ENCODE measurements at places on chromosomes 13 and 19.

GRCh38 chr13:84542348-84542747 is 660.1 kb upstream of the SLITRK1 start:
- DNase-seq: no peak

DNA sequence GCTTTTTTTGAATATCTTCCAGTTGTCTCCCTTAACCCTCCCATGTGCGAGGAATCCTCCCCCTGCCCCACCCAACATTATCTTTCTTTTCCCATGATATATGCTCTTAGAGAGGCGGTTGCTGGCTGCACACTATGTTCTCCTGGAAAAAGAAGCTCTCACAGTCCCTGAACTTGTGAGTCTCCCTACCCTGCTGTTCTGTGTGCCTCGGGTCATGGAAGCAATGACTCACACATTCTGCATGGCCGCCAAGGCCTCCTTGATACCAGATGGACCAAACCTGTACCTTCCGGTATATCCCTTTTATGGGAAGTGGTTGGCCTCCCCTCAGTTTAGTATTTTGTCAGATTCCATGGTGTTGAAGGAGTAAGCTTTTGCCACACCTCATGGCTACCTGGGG is 705.4 kb downstream of the SLITRK6 start:
- DNase-seq: no peak

- peak; percentile 47 for DNase-seq
These were observed 33.8 kb upstream of the GARRE1 start for GRCh38 chr19:34220472-34221063.

DNA sequence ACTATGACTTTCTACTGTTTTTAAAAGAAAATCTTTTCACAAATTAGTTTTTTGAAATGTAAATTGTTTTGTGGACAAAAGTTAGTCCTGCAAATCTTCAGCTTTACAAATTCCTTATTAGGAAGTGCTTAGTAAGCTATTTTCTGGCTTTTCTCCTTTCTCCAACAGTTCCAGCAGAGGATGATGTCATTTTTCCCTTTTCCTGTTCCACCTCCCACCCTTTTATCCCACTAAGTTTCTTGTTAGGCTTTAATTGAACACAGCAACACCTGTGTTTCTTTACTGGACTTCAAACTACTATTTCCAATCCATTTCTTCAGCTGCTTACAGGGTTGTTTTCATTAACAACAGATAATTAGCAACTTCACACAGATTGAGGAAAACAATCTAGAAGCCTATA is 389.2 kb downstream of the NDFIP2 start:
- no peak for DNase-seq

- DNase-seq: no peak
These were observed 60.5 kb downstream of the SERP2 start for GRCh38 chr13:44433863-44434765.

- DNase-seq: no peak
These were observed 107.7 kb upstream of the SPATA13 start for GRCh38 chr13:24052547-24053518.

DNA sequence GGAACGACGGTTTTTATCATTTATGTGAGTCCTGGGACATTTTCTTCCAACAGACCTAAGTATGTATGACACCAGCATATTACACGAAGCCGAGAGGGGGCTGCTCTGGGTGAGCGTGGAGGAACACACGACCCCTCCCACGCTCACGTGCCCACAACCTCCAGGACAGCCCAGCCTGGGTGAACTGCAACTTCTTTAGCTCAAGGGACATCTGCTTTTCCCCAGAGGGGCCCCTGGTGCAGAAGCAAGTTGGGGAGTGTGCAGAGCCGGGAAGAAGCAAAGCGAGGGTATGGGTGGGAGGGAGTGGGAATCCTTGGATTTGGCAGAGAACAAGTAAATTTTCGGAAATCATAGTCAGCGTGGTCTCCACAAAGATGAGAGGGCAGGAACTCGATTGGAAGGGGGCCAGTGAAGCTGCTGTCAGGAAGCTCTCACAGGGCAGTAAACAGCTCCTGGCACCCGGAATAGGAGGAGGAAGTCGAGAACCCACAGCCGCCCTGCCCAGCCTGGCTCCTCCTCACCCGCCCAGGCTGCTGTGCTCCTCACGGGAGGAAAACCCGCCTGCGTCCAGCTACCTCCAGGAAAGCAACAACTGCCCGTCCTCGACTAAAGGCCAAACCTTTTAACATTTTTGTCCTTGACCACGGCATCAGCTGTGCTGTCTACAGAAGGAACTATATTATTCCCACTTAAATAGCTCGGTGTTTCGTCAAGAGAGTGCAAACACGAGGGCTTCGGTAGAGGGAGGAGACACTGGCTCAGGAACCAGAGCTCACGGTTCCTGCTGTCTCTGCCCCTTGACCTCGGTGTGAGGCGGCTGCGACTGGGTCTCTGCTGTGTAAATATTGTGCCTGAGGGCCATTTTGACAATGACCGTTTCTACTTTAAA is 17.2 kb upstream of the CFAP97D2 start:
- no peak for DNase-seq

- DNase-seq: no peak
These were observed 69.1 kb upstream of the SLC7A1 start for GRCh38 chr13:29664591-29664990.

DNA sequence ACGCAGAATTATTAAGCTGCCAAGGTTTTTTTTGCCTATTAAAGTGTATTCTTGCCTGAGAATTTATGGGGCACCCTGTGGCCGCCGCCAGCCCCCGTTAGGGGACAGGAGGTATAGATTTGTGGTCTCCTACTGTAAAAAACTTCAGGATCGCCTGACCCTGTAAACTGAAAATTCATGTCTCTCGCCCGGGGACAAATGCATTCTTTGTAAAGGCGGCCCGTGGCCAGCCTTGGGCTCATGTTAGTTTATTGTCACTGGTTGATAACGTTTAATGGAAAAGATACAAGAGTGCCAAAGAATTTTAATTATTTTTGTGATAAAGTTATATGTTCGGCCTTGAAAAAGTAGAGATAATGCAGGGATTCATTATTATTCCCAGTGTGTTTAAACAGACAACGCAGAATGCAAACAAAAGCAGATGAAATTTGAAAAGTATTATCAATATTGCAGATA is 141.7 kb downstream of the URI1 start:
- DNase-seq: no peak

DNA sequence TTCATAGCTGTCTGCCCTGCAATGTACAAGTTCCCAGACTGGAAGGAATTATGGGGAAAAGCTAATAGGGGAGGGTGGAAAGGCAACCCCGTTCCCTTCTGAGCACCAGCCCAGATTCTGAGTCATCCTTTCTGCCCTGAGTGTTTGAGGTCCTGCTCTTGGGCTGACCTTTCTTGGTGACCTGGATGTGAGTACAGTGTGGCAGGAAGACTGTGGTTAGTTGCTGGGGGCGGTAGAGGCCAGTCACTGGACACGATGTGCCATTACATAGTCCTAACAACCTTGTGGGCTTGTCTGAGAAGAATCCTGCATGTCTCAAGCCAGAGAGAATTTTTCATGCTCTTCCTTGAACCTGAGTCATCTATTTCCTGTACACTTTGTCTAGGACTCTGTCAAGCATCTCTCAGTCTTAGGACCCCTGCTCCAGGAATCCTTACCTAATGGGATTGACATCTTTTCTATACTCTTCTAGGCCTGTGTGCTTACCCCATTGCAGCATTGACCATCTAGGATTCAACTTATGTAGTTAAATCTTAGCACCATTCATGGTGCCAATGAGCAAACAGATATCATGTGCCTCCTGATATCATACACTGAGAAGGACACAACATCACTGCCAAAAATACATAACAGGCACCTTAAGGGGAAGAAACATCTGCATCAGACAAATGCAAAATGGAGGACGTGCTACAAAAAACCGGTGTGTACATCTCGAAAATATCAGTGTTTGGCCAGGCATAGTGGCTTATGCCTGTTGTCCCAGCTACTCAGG is 8.1 kb upstream of the ANGPTL4 start:
- DNase-seq: peak; percentile 47

DNA sequence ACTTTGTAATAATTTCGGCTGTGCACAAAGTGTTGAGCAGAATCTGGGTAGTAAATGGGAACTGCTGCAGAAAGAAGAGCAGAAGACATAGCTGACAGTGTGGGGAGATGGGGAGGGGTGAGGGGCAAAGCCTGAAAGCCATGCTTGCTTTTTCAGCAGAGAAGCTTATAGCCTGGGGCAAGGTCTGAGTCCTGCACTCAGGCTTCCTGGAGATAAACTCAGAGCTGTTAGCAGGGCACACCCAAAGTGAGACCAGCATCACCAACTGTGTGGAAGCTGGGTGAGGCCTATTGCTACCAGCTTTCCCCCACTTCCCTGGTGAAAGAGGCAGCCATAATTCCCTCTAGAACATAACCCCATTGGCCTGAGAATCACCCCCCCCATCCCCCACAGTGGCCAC is 15.6 kb upstream of the LHFPL6 start:
- no peak for DNase-seq

DNA sequence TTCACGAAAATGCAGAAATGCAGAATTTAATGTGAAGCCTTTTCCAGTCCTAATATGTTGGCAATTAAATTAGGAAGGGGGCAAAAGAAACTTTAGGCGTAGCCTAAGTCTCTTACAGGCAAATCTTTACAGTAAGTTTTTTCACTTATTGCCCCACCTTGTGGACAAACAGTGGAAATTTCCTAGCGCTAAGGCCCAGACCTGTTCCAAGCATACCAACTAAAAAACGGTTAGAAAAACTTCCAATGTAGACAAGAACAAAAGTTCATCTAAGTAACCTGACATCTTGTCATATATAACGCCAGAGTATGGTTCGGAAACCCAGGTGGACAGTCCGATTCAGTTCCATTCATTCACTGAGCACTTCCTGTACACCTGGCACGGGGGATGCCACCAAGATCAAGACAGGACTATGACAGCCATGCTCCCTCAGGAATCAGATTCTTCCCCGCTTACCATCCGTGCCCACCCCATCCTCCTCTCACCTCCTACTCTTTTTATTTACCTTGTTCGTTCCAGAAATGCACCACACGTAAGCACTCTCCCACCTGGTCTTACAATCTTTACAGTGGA is 4.9 kb downstream of the ZAR1L start:
- no peak for DNase-seq

DNA sequence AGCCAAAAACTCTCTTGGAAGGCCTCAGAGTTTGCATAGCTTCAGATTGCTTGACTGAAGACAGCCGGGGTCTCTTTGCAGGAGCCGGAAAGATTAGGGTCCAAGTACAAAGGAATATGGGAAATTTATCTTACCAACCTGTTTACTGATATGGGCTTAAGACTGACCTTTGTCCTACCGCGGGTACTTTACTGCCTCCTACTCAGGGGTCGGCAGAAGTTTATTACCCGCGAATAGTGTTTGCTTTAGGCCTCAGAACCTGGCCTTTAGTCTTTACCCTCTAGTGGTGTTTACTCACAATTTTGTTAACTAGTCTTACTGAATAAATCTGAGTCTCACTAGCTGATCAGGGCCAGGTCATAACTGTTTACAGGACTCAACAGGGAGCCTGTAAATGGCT is 765.4 kb upstream of the SPRY2 start:
- DNase-seq: no peak

DNA sequence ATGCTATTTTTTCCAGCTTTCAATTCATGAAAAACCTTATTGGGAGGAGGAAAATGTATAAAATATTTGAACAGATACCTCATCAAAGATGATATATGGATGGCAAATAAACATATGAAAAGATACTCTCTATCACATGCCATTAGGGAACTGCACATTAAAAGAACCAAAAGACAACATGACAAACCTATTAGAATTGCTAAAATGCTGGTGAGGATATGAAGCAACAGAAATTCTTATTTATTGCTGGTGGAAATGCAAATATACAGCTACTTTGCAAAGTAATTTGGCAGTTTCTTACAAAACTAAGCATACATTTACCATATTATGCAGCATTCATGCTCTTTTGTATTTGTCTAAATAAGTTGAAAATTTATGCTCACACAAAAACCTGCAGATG is 1783.9 kb upstream of the PCDH20 start:
- no peak for DNase-seq

DNA sequence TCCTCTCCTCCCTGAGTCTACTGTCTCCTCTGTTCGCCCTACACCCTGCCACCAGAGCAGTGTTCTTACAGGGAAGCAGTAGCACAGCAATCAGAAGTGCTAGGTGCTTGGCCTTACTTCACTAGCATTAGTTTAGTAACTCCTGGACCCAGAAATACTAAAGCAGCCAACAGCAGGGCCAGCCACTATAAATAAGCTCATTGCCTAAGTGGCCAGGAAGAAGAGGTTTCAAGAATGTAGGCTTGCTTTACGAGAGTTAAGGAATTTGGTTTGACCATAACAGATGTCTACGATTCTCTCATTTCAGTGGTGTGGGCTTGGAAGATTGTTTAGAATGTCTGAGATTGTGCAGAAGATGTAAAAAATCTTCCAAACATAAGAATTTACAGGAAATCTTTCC is 103.3 kb downstream of the ZAR1L start:
- no peak for DNase-seq

DNA sequence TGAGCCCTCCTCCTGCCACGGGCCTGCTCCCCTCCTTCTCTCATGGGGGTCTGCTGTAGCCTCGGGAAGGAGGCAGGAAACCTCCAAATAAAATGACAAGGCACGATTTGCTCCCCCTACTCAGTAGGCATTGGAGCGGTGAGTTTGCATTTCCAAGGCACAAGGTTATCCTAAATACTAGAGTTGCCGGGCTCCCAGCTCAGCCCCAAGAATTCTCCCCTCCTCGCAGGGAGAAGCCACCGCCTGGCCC is 1.5 kb downstream of the CEBPA start:
- DNase-seq: no peak
